Type B pancreatic cell (in vitro differentiated cells): ENCODE measurements at places on chromosomes 5 and 9. TPM values are rescaled to one million over a fixed set of nuclear protein-coding genes. Genes with fewer than 3 reads are reported as not detected.

DNA sequence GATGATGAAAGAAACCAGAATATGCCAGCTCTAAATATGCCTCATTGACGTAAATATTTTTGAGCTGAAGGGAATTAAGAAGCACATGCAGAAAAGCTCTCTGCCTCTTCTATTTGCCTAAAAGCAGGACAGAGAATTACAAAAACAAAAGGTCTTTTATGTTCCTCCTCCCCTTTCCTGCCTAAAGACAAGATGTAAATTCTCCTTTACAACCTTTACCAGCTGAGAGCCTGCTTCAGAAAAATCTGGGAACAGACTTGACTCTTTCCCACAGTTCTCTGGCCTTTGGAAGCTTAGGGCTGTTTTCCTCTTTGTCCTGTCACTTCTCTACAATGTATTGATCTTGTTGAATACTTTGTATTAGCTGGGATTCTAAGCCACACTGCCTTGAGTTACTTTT lies 199.7 kb downstream of the TMC1 start:
- H3K4me3 ChIP-seq: no peak overlapping the region
- H3K27ac ChIP-seq: no peak overlapping the region
- H3K27me3 ChIP-seq: peaks cover 5% of the 10 kb centered on the region
- H3K36me3 ChIP-seq: no peaks in the 10 kb centered on the region
- no peaks in the 10 kb centered on the region for H3K4me1 ChIP-seq
- no peak for DNase-seq

DNA sequence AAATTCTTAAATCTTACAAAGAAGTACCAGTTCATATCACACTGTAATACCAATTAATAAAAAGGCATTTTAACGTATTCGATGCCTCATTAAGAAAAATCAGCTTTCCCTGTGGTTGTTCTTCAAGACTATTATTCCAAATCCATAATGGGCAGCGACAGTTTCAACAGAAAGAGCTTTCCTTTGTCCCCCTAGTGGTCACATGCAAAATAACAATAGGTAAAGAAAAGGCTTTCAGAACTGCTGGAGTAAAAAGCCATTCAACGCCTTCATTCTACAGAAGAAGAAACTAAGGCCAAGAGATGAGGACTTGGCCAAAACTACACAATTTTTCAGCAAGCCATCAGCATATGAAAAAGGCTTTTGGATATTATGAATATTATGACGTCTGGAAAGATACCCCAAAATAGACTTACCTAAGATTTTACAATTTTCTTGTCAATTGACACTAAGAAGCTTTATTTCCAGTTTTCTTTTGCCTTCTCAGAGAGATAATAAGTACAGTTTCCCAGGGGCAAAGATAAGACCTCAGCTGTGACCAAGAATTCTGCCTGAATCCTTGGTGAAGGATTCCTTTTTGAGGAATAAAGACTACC lies 6.7 kb upstream of the CDH6 start:
- no peaks in the 10 kb centered on the region for H3K4me1 ChIP-seq
- H3K36me3 ChIP-seq: no peaks in the 10 kb centered on the region
- H3K27me3 ChIP-seq: peaks cover 31% of the 10 kb centered on the region
- no peak overlapping the region for H3K4me3 ChIP-seq
- H3K27ac ChIP-seq: no peak overlapping the region

DNA sequence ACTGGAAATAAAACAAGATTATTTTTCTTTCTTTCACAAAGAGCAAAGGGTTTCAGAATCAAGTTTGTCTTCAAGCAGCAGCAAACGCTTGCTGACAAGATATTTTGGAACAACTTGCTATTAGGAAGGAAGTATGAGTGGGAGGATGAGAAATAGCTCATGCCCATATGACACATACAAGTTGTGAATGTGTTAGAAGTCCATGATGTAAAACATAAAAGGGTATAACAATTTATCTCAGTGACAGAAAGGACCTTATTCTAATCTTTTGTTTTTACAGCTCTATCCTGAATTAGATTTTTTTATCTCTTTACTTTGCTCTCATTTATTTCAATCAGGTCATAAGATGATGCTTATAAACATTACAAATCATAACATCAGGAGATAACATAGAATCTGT lies 516.6 kb upstream of the MEF2C start:
- H3K4me1 ChIP-seq: no peaks in the 10 kb centered on the region
- no peak for DNase-seq
- no peaks in the 10 kb centered on the region for H3K27me3 ChIP-seq
- no peak overlapping the region for H3K27ac ChIP-seq
- no peak overlapping the region for H3K4me3 ChIP-seq

- H3K4me1 ChIP-seq: peaks cover 53% of the 10 kb centered on the region
- peaks cover 7% of the 10 kb centered on the region for H3K36me3 ChIP-seq
- H3K27ac ChIP-seq: no peak overlapping the region
Observed at GRCh38 chr5:107404595-107405374, 266.0 kb downstream of the EFNA5 start.

- no peak overlapping the region for H3K4me3 ChIP-seq
- H3K36me3 ChIP-seq: no peaks in the 10 kb centered on the region
- H3K27me3 ChIP-seq: no peaks in the 10 kb centered on the region
- no peak overlapping the region for H3K27ac ChIP-seq
- no peak for DNase-seq
Observed at GRCh38 chr5:91361055-91361701, 21.9 kb downstream of the ARRDC3 start.

GRCh38 chr5:137858223-137858916 lies 9.3 kb upstream of the MYOT start:
- no peak overlapping the region for H3K4me3 ChIP-seq
- H3K27ac ChIP-seq: no peak overlapping the region
- no peak for DNase-seq
- H3K36me3 ChIP-seq: no peaks in the 10 kb centered on the region

- H3K36me3 ChIP-seq: peaks cover 2% of the 10 kb centered on the region
- no peak for DNase-seq
- H3K27ac ChIP-seq: no peak overlapping the region
Observed at GRCh38 chr9:109246533-109246932, 74.3 kb downstream of the EPB41L4B start.

GRCh38 chr5:59790776-59791475 lies 102.6 kb downstream of the PDE4D start:
- no peak overlapping the region for H3K4me3 ChIP-seq
- H3K36me3 ChIP-seq: no peaks in the 10 kb centered on the region
- peaks cover 22% of the 10 kb centered on the region for H3K4me1 ChIP-seq
- DNase-seq: no peak
- H3K27ac ChIP-seq: no peak overlapping the region

DNA sequence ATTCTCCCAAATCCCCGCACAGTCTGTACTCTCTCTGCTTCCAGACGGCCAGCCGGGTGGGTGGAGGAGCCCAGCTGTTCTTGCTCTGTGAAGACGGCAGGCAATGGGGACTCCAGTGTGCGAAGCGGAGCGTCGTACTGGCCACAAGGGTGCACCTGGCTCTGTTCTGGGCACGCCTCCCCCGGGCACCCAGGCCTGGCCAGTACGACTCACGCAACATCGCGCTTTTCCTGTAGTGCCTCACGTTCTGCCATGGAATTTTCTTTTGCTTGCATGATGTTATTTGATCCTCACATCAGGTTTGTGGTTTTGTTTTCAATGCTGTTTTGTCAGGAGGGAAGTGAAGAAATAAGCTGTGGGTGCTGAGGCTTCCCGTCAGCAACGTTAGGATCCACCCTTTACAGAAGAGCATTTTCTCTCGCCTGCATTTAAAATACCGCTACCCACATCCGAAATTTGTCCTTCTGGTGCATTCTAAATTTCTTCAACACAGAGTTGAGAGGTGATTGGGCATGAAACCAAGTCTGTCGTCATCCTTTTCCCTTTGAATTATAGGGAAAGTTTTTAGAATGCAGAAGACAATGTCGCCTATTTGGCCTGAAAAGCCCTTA lies 311.7 kb downstream of the TRIM36 start:
- no peak for DNase-seq
- no peaks in the 10 kb centered on the region for H3K27me3 ChIP-seq
- H3K27ac ChIP-seq: no peak overlapping the region
- no peaks in the 10 kb centered on the region for H3K36me3 ChIP-seq
- no peaks in the 10 kb centered on the region for H3K4me1 ChIP-seq
- no peak overlapping the region for H3K4me3 ChIP-seq

COL15A1 gene
- total RNA-seq: 0.12 and 0.68 TPM in 2 replicates

SPATA31C1 gene
- 0.07 TPM in 1 of 2 replicates, not detected in the other for total RNA-seq
